ENCODE measurements at places on chromosomes 6 and 20. TPM values are rescaled to one million over a fixed set of nuclear protein-coding genes. Genes with fewer than 3 reads are reported as not detected.

The CALHM5 gene
- 1.9 TPM for polyA plus RNA-seq

The TOMM34 gene
- 13.3 TPM for polyA plus RNA-seq

The TRAPPC3L gene
- 0.09 TPM for polyA plus RNA-seq

The HFE gene
- 3.6 TPM for polyA plus RNA-seq

The KCNK15 gene
- 0.20 TPM for polyA plus RNA-seq

The BPIFB4 gene
- 0.29 TPM for polyA plus RNA-seq

The ZNF831 gene
- 0.20 TPM for polyA plus RNA-seq

All from forelimb muscle (tissue), 1 donor.